Glomerular endothelial cell (primary cell): ENCODE measurements at places on chromosomes 12 and 14.

DNA sequence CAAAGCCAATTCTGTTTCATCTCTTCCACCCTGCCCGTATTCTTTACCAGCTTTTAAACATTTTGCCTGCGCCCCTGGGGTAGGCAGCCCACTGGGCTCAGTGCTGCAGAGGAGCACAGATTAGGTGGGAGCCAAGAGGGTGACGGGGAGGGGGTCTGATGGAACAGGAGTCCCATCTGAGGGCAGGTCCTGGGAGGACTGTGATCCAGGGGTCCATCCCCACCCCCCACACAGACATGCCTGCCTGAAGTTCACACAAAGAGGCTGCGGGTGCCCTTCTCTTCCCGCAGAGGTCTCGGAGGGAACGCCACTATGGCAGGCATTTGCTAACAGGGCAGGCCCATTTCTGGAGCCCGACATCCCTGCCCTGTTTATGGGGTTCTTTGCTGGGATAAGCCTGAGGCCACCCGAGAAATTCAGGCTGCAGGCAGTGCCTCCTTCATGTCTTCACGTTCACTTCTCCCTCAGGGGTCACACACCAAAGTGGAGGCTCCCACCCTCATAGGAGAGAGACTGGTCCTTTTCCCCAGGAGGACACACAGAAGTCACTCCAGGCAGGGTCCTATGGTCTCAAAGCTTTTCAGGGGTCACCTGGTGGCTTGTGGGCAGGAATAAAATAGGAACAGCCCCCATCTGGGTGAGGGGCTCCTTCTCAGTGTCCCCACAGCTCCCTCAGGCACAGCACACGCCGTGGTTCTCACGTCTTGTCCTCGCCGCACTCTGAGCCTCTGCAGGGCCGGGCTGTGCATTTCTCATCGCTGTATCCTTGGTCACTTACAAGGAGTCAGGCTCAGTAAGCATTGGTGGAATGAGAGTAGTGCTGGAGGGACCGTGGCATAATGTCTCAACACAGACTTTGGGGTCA, 12.9 kb downstream of the VASH1 start:
- DNase-seq, result no peak

- DNase-seq, result no peak
These were observed 1.1 kb upstream of the ATP23 start for GRCh38 chr12:57940052-57940914.

- no peak for DNase-seq
These were observed 41.5 kb downstream of the TNFAIP2 start for GRCh38 chr14:103164779-103165178.

- no peak for DNase-seq
These were observed 1061.0 kb upstream of the TMEM132C start for GRCh38 chr12:127205781-127206555.

- DNase-seq, result no peak
These were observed 327.6 kb downstream of the CCER1 start for GRCh38 chr12:90627180-90627896.

GRCh38 chr12:57342207-57342691, 88.6 kb downstream of the R3HDM2 start:
- no peak for DNase-seq

DNA sequence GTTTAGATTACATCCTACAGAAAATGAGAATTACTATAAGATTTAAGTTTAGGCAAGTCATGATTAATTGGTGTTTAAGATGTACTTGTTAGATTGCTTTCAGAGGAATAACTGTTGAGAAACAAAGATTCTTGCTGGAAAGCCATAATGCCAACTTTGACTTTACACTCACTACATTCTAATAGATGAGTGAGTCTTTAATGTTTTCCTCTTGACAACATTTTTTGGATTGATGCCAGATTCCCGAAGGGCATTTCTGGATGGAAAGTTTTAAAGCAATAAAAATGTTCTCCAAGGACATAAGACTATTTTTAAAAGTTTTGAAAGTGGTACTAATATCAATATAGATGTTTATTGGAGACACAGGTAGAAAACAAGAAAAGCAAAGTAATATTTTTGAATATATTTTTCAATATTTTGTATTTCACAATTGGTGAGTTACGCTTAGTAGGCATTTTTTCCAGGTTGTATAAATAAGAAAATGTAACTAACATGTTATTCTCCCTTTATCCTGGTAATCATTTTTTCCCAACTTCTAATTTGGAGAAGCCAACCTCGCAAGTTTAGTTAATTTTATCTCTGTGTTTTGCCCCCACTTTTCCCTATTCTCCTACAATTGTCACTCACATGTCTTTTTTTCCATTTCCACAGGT, 307.3 kb downstream of the CEP128 start:
- no peak for DNase-seq

GRCh38 chr14:100588671-100589070, 1.5 kb upstream of the BEGAIN start:
- DNase-seq, result no peak

- no peak for DNase-seq
These were observed 234.6 kb downstream of the AACS start for GRCh38 chr12:125299840-125300239.

DNA sequence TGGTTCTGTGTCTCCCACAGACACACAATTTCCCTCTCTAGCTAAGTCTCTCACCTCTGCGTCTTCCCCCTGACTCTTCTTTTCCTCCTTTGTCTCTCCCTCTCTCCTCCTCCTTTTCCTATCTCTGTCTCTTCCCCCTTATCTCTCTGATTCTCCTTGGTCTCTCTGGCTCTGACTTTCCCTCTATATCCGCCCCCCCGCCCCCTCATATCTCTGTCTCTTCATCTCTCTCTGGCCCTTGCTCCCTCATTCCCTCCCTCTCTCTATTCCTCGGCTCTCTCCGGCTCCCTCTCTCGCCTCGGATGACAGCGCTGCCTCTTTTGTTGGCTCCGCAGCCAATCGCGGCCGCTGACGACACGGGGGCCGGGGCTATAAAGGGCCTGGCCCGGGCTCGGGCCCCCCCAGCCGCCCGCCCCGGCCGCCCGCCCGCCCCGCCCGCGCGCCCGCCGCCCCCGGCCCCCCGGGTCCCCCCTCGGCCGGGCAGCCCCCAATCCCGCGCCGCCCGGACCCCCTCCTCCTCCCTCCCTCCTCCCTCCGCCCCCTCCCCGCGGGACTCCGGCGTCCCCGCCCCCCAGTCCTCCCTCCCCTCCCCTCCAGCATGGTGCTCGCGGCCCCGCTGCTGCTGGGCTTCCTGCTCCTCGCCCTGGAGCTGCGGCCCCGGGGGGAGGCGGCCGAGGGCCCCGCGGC, at the start of gene GDF11:
Gene GDF11 (plus strand): TSS at position 404 of the 687 bp plus-strand sequence. CDS start 195 bp downstream, at position 599.
- no peak for DNase-seq
